ENCODE measurements at places on chromosomes 2 and 18.

- DNase-seq: no peak
These were observed 120.1 kb upstream of the CCDC195 start for GRCh38 chr2:224836263-224836662.

- DNase-seq: no peak
These were observed 660.1 kb upstream of the SLC8A1 start for GRCh38 chr2:41111836-41112627.

- no peak for DNase-seq
These were observed 11.5 kb downstream of the SFTPB start for GRCh38 chr2:85656468-85656867.

- no peak for DNase-seq
These were observed 622.6 kb upstream of the ID2 start for GRCh38 chr2:8059255-8059654.

DNA sequence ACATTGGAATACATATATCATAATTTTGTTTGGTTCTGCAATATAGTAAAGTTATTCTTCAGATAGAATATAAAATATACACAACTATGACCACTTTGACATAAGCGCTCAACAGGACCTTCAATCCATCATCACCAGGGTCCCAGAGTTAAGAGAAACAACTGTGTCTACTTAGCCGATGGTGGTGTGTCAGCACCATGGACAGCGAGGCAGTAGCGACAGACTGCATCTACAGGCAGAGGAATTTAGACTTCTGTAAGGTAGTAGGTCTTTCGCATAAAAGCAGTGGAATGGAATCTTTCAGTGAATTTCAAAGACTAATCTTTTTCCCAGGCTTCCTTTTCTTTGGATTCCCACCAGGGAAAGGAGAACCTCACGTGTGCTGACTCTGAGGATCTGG is 20.5 kb upstream of the LRPPRC start:
- peak; percentile 61 for DNase-seq

Data from progenitor cell of endocrine pancreas (in vitro differentiated cells).